Effector memory CD4-positive, alpha-beta T cell (primary cell): ENCODE measurements at places on chromosomes 13 and 19.

- DNase-seq: no peak
Observed at GRCh38 chr13:79662882-79663281, 181.9 kb downstream of the NDFIP2 start.

DNA sequence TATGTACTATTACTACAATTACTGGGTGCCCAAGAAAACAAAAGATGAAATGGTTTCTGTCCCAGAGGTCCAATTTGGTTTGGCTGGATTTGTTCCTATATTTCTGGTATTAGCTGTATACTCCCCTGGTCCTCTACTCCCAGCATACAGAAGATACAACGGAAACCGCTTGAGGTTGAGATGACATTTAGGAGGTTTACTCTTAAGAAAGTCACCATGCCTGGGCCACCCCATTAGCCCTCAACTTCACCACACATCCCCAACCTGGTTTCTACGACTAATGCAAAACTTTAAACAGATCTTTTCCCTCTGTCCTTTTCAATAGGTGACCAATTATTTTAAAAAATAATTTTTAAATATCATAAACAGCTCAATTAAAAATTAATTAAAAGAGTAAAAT is 46.0 kb upstream of the EEF1AKMT1 start:
- DNase-seq: no peak

DNA sequence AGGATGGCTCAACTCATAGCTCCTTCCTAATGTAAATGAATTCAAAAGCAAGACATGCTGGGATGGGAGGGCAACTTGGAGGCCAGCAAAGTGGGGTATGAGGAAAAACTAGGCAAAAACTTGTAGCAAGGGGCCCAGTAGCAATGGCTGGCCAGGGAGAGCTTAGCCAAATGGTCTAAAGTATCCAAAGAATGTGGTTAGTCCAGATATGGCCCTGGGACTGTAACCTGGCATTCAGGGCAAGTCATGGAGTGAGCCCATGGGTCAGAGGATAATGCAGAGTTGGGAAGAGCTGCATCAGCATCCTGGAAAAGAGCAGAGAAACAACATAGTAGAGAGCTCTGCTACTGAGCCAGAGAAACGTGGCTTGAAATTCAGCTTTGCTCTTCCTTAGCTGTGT is 191.7 kb downstream of the SUCLA2 start:
- no peak for DNase-seq

GRCh38 chr13:77946522-77946921 is 27.9 kb upstream of the EDNRB start:
- no peak for DNase-seq

DNA sequence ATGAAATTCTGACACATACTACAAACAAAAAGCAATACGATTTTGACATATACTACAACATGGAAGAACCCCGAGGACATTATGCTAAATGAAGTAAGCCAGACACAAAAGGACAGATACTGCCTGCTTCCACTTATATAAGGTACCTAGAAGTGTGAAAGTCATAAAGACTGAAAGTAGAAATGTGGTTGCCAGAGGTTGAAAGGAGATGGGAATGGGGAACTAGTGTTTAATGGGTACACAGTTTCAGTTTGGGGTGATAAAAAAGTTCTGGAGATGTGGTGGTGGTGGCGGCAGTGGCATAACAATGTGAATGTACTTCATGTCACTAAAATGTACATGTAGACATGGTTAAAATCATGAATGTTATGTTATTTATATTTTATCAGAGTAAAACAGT is 12.1 kb upstream of the NDFIP2 start:
- no peak for DNase-seq

GRCh38 chr13:23592596-23592995 is 22.4 kb downstream of the TNFRSF19 start:
- DNase-seq: no peak

- no peak for DNase-seq
Observed at GRCh38 chr13:48828962-48829411, 146.7 kb upstream of the FNDC3A start.

- no peak for DNase-seq
Observed at GRCh38 chr13:48817166-48817802, 158.4 kb upstream of the FNDC3A start.

- no peak for DNase-seq
Observed at GRCh38 chr13:37870895-37871550, 1.5 kb upstream of the TRPC4 start.

GRCh38 chr19:16288544-16288943 is 36.1 kb upstream of the KLF2 start:
- DNase-seq: no peak

- DNase-seq: no peak
Observed at GRCh38 chr13:45782327-45783045, 69.1 kb downstream of the SIAH3 start.

DNA sequence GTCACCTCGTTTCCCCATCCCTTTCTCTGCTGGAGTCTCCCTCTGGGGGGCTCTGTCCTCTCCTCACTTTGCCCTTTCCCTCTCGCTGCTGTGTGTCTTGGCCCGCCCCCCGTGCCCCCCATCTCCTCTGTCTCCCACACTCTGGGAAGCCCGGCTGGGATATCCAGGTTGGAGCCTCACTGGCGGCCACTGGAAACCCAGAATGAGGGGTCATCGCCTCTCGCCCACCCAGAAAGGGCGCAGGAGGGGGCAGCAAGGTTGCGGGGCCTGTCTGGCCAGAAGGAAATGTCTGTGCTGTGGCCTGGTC is 15.6 kb downstream of the CCDC97 start:
- DNase-seq: no peak

GRCh38 chr13:95723438-95723837 is 46.5 kb downstream of the DNAJC3 start:
- DNase-seq: no peak

- no peak for DNase-seq
Observed at GRCh38 chr13:113048766-113049165, 56.8 kb upstream of the F7 start.
